Naive thymus-derived CD4-positive, alpha-beta T cell (primary cell): ENCODE measurements at places on chromosomes 7 and 10. TPM values are rescaled to one million over a fixed set of nuclear protein-coding genes. Genes with fewer than 3 reads are reported as not detected.

Gene LIPM
- not detected for polyA plus RNA-seq

Gene SH2B2
- polyA plus RNA-seq, result 0.58 TPM

Gene HOXA2
- polyA plus RNA-seq, result not detected

Gene FANK1
- not detected for polyA plus RNA-seq

Gene CH25H
- not detected for polyA plus RNA-seq
